ENCODE measurements at places on chromosomes 6 and 20.

DNA sequence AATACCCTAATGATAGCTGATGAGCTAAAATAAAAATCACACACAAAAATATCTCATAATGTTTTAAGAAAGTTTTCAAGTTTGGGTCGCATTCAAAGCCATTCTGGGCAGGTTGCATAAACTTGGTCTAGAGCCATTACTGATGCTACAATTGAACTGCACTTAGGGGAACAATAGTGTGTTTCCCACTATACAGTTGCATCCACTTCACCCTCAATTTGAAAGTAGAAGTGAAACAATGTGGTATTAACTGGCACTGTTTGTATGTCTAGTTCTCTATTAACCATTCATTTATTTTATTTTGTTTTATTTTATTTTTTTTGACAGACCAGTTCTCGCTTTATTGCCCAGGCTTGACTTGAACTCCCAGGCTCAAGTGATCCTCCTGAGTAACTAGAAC is 23.0 kb upstream of the STK38 start:
- DNase-seq = no peak

DNA sequence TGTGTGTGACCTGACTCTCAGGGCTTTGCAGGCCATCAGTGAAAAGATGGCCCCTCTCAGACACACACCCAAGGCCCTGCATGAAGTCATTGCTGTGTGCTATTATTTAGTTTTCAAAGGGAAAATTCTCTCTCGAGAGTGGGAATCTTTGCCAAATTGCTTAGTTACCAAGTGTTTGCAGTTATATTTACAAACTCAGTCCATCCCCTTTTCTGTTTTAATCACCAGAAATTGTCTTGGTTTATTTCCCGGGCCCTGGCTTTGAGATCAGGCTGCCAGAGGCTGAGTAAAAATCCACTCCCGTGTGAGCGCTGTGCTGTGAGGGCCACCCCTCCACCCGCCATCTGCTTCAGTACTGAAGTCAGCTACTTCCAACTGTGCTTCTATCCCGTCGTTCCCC is 163.1 kb downstream of the SOD2 start:
- no peak for DNase-seq

- no peak for DNase-seq
Measured at GRCh38 chr6:13354331-13355042, 26.1 kb upstream of the TBC1D7 start.

DNA sequence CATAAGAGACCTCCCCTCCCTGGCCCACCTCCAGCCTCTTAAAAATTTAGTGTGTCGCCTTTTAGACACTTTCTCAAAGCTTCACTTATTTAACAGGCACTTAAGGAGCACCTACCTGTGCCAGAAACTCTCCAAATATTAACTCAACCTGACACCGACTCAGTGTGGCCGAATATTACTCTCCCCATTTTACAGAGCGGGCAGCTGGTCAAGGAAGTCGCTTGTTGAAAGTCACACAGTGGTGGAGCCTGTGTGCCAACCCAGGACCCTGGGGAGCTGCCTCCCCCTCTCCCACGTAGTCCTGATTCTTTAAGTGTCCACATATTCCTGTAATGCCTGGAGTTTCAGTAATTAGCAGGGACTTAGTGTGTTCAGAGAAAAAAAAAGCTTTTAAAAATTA is 1.0 kb upstream of the PMEPA1 start:
- no peak for DNase-seq

DNA sequence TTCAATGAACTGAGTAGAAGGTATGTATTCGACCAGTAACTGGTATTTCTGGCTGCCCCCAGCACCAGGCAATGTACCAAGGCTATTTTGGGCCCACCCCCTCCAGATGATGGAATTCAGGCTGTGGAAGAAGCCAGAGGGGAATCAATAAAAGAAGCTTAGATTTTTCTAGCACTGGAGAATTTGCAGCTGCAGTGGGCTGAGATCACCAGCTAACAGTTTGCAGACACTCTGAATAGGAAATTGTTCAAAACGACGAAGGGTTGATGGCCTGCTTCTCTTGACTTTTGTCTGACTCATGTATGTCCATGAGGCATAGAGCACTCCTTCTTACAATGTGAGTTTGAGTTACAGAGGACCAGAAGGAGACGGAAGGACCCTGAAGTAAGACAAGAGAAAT is 32.4 kb upstream of the FBXO9 start:
- DNase-seq = peak; percentile 58

- no peak for DNase-seq
Measured at GRCh38 chr6:165701564-165702354, 38.7 kb upstream of the PDE10A start.

GRCh38 chr6:29946223-29947076 is 4.1 kb downstream of the HLA-A start:
- DNase-seq = no peak

- no peak for DNase-seq
Measured at GRCh38 chr20:12331236-12331635, 413.5 kb downstream of the BTBD3 start.

DNA sequence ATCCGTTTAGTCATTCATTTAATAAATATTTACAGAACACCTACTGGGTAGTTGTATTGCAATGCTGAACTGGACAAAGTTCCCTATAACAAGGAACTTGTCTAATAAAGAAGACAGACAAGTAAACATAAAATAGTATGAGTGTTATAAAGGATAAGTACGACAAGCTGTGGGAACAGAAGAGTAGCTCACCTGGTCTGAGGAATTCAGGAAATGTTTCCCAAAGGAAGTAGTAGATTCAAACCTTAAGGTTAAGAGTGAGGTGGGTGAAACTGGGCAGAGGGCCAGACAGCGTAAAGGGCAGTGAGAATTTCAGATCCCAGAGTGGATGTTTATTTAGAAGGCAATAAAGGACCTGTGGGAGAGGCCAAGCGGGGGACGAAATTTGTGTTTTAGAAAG is 72.3 kb upstream of the CD2AP start:
- DNase-seq = no peak

DNA sequence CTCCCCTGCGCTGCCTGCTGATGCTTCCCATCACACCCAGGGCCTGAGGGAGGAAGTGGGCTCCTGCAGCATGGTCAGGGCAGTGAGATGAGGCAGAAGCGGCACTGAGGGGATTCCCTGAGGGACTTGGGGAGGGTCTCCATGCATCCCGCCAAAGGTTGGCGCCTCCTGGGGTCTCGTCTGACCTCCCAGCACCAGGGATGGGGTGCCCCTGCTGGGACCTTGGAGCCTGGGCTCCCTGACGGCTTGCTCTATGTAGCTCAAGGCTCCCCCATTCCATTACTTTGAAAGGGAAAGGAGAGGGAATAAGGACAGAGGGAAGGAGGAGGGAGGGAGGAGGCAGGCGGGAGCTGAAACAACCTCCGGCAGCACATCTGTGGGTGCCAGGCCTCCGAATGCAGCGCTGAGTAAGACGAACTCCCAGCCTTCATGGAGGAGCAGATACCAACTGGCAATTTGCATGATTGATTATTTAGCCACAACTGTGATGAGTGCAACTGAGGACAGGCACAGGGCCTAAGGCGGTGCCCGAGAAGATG is 259.3 kb downstream of the ERMARD start:
- peak; percentile 28 for DNase-seq

DNA sequence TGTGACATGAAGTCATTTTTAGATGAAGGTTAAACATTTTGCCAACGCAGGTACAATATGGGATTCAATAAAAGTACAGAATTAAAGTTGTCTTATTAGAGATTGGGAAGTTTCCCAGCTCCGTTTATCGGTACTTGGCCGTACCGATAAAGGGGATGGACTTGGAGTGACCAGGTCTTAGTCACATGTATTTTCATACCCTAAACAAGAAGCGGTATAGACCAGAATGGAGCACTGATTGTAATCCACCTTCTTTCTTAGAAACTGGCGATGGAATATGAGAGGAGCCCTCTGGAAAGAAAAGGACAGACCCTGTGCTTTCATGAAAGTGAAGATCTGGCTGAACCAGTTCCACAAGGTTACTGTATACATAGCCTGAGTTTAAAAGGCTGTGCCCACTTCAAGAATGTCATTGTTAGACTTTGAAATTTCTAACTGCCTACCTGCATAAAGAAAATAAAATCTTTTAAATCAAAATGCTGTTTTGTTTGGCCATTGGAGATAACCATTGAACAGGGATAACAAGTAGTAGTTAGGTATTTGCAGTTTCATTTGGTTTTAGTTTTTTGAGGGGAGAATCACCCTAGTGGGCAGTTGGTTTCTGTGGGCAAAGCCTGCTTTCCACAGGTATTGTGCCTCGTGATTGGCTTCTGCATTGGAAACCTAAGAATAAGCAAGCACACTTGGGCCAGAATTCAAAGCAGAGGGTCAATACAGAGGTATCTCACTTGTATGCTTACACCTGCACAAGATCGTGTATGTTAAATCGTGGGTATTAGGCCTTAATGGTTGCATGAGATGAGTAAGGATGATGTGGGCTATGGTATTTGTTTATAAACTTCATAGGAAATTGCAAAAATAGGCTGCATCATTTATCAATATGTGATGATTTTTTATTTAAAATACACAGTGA is 11.2 kb upstream of the ZNFX1 start:
- no peak for DNase-seq

DNA sequence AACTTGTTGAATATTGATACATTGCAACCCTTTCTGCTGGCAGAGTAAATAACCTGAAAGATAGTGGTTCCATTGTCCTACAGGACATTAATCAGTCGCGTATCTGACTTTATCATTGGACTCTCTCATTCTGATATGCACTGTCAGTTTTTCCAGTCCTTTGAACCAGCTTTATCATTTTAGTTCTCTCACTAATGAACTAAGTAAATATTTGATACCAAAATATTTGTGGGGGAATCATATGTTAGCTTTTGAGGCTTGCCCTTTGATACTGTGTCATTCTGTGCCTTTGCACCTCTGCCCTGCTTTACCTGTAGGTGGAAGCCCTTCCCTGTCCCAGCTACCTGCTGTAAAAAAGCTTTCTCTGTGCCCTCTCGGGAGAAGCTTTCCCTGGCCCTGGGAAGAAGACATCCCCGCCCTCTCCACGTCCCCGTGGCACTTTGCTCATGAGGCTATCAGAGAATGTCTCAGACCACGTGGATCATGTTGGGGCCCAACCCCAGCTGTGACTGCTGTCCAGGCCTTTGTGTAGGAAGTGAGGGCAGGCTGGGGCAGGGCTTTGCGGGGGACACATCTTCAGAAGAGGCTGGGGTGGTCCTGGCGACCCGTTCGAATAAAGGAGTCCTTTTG is 117.8 kb upstream of the NXT1 start:
- no peak for DNase-seq

DNA sequence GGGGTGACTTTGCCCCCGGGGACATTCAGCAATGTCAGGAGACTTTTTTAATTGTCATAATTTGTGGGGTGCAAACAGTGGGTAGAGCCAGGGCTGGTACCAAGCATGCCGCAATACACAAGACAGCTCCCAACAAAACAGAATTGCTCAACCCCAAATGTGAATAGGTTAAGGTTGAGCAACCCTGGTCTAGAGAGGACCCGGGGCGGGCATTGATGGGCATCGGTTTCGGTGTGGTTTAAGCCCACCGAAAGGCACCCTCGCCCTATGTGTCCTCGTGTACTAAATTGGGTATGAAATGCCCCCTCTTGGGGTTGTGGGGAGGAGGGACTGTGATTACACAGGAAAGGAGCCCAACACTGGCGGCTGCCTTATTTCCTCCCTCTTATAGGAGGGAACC is 36.0 kb downstream of the KIAA1755 start:
- DNase-seq = no peak

GRCh38 chr6:10749734-10750133 is 2.1 kb downstream of the TMEM14B start:
- DNase-seq = no peak

DNA sequence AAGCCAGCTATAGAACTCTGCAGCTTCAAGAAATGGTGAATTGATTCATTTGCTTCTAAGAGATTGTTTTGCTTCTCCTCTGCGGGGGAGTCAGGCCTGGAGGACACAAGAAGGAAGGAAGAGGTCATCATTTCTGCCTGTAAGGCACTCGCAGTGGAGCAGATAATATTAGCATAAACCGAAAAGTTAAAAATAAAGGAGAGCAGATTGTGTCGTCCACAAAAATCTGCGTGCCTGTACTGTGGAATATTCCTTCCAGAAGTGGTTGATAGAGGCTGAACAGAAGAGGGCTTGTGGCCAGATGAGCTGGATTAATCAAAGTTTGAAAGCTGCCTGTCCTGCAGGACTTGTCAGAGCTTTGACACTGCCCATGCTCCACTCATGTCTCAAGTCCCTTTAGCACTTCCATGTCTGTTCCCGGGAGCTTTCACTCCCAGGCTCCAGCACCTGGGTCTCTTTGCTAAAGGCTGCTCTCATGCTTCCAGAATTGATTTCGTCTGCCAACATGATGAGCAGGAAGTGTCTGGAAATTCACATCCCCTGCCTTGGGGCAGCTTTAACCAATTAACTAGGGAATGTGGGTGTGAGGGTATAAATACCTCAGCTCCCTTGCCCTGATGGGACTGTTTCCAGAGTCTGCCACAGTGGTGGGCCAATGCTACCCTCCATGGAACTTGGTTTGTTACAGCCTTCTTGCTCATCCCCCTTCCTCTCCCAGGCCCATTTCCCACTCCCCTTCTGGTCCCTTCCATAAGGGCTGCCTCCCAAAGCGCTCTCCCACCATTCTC is 65.1 kb upstream of the STX16 start:
- DNase-seq = no peak

DNA sequence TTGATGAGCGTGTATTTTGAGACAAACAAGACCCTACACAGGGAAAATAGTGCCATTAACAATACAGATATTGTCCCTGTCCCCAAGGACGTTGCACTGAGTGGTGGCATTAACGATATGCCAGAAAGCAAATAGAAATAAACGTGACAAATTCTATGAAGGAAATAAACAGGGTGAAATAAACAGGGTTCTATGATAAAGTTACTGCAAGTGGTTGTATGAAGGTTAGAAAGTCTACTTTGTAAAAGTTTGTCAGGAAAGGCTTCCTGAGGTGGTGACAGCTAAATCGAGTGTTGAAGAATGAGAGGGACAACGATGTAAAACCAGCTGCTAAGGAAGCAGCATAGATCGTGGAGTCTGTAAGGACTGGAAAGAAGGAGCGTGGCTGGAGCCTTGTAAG is 380.2 kb downstream of the LAMA2 start:
- DNase-seq = no peak

DNA sequence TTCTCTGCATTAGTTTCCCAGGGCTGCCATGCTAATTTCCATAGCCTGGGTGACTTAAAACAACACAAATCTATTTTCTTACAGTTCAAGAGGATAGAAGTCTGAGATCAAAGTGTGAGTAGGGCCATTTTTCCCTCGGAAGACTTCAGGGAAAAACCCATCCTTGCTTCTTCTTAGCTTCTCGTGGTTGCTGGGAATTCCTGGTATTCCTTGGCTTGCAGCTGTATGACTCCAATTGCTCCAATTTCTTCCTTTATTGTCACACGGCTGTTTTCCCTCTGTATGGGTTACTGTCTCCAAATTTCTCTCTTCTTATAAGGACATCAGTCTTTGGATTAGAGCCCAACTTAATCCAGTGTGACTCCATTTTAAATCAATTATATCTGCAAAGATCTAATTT is 128.4 kb upstream of the JAG1 start:
- DNase-seq = no peak

GRCh38 chr6:156797901-156798735 is 20.9 kb downstream of the ARID1B start:
- no peak for DNase-seq

DNA sequence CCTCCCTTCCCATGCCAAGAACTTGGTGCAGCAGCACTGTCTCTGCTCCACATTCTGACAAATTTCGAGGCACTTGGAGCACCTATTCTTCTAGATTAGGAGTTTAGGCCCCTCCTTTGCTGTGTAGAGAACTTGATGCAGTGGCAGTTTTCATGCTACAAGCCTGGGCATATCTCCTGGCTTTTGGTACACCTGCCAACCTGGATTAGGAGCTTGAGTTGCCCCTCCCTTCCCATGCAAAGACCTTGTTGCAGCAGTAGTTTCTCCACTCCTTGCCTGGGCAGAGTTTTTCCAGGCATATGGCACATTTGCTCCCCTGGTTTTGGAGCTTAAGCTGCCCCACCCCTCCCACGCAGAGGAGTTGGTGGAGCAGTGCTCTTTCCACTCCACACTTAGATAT is 956.1 kb downstream of the EYS start:
- DNase-seq = no peak
